NCI-H524 (cell line): ENCODE measurements at places on chromosomes 13 and 19.

- DNase-seq, result no peak
These were observed 45.5 kb downstream of the COL4A1 start for GRCh38 chr13:110261166-110262081.

DNA sequence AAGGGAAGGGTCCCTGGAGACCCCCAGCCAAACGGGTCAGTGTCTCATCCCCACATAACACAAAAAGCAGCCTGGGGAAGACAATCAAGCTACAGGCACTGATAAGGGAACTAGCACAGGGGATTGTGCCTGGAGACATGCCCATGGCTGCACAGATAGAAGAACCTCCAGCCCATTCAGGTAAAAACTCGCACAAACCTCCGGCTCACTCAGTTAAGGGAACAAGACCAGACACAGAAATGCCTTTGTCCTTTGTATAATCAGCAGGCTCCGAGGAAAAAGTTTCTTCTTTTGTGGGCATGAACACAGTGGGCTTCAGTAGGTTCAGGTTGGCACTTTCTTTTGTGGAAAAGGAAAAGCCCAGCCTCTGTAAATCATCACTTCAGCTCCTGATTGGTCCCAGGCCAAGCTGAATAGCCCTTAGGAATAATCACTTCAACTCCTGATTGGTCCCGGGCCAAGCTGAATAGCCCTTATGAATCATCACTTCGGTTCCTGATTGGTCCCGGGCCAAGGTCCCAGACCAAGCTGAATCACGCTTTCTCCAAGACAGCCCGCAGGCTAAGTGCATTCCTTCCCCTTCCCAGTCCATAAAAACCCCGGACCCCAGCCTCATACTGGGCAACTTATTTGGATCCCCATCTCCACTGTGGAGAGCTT lies 5.0 kb upstream of the ZNF230 start:
- no peak for DNase-seq

GRCh38 chr19:33784432-33784831 lies 12.2 kb upstream of the KCTD15 start:
- no peak for DNase-seq

GRCh38 chr13:109162248-109163036 lies 533.0 kb downstream of the MYO16 start:
- DNase-seq, result no peak

DNA sequence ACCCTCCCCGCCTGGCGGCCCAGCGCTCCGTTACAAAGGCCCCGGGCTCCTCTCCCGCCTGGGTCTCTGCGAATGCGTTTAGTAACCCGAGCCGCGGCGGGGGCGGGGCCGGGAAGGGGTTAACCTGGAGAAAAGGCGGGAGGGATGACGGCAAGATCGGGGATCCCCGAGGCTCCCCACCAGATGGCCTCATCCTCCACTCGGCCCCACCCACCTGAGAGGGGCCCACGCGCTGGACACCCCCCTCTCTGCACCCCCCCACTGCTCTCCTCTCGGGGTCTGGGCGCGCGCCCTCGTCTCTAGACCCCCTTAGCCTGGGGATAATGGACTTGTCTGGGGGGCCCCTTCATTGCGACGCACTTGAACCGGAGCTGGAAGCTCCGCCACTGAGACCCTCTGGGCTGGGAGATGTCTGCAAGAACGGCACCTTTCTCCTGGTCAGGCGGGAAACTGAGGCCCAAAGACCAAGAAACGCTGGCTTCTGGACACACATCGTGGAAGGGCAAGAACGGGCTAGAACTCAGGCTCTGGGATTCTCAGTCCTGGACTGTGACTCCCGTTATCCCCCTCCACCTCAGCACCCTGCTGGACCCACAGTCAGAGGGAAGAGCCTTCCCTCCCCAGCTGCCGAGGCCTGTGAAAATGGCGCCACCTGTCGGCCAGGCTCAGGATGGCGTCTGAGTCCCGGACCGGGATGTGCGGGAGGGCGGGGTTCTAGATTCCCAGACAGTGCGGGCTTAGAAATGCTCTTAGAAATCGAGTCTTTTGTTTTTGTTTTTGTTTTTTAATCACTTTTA lies 2.9 kb upstream of the LTBP4 start:
- DNase-seq, result peak; percentile 93
